Fibroblast of mammary gland (primary cell): ENCODE measurements at places on chromosomes 7 and 10.

DNA sequence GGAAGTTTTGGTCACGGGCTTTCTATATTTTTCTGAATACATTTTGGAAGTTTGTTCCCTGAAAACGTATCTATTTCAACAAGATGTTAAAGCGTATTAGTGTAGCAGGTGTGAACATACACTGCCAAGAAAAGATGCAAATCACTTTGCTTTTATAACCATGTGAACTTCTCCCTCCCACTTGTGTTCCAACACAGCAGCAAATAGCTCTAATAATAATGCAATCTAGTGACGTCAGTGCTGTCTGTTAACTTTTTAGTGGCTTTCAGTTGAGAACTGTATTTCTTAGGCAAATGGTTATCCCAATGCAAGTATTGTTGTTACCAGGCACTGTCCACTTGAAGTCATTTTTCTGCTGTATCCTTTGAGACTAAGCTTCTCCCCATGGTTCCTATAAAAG lies 188.4 kb upstream of the IGFBP3 start:
- DNase-seq, result peak; percentile 33

DNA sequence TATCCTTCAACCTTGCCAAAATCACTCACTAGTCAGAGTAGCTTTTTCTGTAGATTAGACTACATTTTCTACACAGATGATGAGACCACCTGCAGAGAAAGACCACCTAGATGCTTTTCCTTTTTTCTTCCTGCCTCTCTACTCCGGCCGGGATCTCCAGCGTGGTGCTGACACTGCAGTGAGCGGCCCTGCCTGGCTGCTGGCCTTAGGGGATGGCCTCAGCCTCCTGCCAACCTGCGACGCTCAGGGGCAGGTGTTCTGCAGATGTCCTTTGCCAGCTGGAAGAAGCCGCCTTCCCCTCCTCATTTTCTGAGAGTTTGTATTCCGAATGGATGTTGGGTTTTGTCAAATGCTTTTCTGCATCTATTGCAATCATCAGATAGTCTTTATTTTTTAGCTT lies 43.5 kb upstream of the NKX6-2 start:
- no peak for DNase-seq

GRCh38 chr7:28960071-28960840 lies 2.1 kb upstream of the TRIL start:
- no peak for DNase-seq

- no peak for DNase-seq
Observed at GRCh38 chr10:119523895-119524719, 18.4 kb downstream of the RGS10 start.

DNA sequence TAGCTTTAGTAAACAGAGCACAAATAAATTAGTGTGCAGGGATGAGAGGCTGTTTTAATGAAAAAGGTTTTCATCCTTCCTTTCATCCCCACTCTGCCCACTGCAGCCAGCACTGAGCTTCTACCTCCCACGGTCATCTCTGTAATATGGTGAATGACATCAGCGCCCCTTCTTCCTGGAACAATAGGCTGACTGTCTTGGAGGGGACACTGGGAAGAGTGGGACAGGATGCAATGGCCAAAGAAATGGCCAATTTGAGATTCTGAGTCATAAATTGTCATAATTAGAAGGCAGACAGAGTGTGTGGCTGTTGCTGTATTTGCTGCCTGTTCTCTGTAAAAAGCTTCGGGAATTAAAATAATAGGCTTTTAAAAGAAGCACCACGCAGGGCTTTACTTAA lies 126.7 kb upstream of the CALN1 start:
- no peak for DNase-seq

GRCh38 chr7:25565002-25565401 lies 336.7 kb upstream of the NPVF start:
- DNase-seq, result no peak

DNA sequence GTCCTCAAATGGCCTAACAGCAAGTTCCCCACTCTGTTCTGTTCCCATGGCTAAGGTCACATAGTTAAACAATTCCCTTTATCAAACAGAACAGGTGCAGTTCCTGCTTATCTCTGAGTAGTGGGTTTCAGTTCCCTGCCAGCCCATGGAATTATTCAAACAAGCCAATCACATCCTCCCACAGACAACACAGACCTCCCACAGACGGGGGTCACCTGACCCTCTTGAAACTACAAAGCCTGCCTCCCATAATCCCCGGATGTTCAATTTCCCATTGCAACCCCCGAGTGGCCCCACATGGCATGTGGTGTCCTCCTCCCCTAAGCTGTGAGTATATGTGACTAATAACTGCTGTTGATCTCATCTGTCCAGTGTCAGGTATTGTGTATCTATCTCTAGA lies 64.1 kb downstream of the TMEM168 start:
- no peak for DNase-seq

GRCh38 chr10:124956764-124957163 lies 14.8 kb downstream of the ZRANB1 start:
- no peak for DNase-seq

GRCh38 chr10:117442521-117442920 lies 67.3 kb upstream of the PDZD8 start:
- no peak for DNase-seq

- no peak for DNase-seq
Observed at GRCh38 chr10:128018691-128019090, 107.5 kb downstream of the MKI67 start.

DNA sequence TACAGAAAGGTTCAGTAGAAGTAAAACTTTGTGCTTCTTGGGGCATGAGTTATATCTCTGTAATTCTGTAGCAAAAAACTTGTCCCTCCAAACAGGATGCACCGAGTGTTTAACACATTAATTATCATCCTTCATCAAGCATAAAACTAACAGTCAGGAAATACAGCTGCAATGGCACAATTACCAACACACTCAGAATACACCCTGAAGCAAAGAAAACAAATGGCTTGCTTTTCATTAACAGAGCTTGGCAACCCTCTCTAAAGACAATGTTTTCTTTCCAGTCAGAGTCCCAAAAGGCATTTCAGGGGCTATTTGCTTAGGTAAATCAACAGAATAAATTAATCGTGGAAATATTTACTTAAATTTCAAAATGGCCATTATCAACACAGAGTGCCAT lies 107.7 kb downstream of the ICA1 start:
- no peak for DNase-seq

DNA sequence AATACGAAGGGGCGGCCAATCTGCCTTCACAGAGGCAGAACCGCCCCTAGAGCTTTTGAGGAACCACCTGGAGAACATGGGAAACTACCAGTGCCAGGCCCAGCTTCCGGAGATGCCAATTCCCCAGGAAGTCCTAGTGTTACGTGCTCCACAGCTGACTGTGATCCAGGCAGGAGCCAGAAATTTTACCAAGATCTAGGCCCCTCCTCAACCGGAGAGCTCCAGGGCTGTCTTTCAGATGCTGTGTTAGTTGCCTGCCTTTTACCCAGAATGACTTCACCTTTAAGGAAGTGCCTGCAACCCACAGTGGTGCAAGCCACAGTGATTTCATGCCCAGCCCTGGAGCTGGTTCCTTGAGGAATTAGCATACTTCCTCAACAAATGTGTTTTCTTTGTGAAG lies 62.9 kb downstream of the ELMO1 start:
- no peak for DNase-seq

GRCh38 chr10:114301177-114301576 lies 62.1 kb downstream of the VWA2 start:
- no peak for DNase-seq

DNA sequence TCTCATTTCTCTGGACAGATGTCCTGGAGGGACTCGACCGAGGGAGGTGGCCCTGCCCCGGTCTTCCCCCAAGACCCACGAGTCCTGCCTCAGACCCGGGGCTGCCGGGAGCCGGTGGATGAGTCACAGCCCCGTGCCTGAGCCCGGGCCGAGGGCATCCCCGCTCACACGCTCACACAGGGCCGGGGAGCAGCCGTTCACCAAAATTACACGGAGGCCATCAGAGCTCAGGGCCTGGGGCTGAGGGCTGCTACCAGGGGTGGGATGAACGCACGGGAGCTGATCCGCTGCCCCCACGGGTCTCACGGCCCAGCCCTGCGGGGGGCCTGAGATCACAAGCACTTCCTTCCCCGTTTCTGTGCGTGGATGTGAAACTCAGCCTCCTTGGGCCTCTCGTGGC lies 17.5 kb downstream of the FAM20C start:
- DNase-seq, result no peak
